ENCODE measurements at places on chromosomes 16 and 17.

DNA sequence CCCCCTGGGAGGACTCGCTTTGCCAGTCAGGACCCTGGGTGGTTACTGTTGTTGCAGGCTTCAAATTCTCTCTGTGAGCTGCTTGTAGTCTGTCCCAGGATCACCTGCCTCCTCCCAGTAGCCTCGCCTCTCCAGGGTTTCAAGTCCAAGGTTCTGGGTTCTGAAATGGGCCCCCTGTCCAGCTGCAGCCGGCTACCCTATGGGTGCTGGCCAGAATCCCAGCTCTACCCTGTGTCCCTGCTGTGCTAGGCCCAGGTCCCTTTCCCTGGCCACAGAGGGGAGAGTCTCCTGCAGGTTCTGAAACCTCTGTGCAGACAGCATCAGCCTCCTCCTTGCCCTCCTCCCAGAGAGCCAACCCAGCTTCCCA is 21.4 kb downstream of the UNC13D start:
- no peak for DNase-seq

GRCh38 chr16:29993903-29994599 is 1.4 kb downstream of the HIRIP3 start:
- no peak for DNase-seq

- DNase-seq, result no peak
Measured at GRCh38 chr16:20874088-20874581, 26.0 kb downstream of the DCUN1D3 start.

GRCh38 chr17:62755141-62755851 is 52.8 kb downstream of the MARCHF10 start:
- DNase-seq, result no peak

DNA sequence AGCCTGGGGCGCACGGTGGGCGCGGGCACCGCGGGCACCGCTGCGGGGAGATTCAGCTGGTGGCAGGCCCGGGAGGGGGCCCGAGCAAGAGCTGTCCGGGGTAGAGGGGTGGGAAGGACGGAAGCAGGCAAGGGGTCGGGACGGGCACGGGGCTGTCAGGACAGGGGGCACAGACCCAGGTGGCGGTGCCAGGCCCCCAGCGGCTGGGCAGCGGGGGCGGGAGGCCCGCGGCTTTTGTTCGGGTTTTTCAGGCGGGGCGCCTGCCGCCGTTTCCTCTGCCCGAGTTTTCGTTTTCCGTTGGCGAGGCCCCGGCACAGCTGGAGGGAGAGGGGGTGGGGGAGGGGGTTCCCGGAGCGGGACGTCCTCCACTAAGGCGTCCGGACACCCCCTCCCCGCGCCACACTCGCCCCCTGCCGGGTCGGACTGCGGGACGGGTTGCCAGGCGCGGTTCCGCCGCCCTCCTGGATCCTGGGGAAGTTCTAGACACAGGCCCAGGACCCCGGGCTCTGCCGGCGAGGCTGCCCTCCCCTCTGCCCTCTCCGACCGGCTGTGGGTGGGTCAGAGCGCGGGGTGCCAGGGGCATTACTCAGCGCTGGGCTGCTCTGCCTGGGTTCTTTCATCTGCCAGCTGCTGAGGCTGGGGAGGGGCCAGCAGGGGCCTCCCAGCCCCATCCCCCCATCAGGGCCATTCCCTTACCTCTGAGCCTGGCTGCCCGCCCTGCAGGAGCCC is 543 bp downstream of the ARHGAP23 start:
- no peak for DNase-seq

GRCh38 chr16:31568577-31569359 is 41.1 kb downstream of the AHSP start:
- no peak for DNase-seq

DNA sequence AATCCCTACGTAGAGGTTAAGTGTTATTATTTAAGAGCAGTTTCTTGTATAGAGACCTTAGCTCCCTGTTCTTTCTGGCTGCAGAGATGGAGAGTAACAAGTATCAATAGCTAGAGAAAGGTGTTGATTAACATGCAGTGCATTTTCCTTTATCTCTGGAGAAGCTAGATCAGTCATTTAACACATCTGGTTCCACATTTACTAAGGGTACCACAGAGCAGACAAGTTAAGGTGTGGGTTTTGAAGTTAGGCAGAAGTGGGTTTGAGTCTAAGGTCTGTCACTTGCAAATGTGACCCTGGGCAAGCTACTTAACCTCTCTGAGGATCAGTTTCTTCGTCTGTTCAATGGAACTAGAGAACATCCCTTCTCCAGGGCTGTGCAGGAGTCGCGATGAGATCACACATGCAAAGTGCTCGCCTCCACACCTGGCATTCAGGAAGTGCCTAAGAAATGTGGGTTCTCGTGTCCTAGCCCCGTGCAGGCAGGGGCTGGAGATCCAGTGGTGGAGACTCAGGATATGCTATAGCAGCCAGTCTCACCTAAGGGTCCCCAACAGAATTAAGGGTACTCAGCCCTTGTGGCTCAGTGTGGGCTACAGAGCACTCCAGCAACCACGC is 224.4 kb downstream of the XYLT1 start:
- DNase-seq, result no peak

DNA sequence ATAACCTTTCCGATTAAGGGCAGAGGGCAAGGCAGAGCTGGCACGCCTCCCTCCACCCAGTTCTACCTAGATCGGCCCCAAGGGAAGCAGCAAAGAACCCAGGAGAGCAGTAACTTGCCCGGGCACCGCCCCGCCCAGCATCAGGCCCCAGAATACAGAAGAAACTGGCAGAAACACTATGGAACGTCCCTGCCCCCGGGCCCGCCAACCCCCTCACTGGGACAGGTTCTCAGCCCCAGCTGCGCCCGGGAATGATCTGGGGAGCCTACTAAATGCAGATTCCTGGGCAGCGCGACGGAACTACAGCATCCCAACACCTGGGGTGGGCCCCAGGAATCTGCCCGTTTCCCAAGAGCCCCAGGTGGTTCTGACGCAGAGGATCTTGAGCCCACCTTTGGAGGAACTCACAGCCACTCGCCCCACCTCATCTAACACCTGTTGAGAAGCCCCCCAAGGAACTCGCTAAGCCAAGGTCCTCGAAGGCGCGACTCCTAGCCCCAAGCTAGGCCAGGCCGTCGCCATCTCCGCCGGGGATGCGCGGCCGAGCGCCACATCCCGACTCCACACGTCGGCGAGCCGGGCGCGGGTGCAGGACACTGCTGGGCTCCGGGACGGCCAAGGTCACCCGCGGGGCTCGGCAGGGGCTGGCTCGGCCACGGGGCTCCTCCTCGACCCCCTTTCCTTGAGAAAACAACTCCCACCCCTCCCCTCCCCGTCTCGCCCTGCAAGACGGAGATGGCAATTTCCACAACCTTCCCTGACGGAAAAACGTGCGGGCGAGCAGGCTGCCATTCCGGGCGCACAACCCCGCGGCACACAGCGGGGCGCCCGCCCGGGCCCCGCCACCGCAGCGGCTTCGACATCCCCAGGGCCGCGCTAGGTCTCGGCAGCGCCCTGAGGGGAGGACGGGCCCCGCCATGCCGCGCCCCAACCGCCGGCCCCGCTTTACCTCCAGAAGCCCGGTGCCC is 913 bp downstream of the CDIP1 start:
- no peak for DNase-seq

GRCh38 chr16:87461466-87461991 is 31.3 kb downstream of the ZCCHC14 start:
- DNase-seq, result peak; percentile 38

GRCh38 chr17:27506348-27507218 is 50.3 kb downstream of the KSR1 start:
- peak; percentile 44 for DNase-seq

DNA sequence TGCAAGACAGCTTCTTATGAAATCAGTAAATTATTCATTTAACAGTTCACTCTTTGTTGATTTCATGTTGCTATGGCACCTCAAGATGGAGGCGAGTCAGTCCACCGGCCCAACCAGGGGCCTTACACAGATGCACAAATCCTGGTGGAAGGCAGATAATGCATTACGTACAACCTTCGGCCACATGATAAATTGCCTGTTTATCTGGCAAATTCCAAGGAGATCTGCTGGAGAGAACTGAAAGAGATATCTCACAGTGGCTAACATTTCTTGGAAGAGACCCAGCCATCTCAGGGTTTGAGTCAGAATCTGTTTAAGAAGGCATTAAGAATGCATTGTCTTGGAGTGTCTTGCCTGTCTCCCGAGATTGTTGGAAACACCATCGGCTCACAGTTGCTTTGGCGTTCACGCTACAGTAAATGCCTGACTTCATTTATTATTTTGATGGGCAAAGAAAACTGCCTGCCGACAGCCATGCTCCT is 225.6 kb downstream of the MSI2 start:
- no peak for DNase-seq

- no peak for DNase-seq
Measured at GRCh38 chr17:54527941-54528340, 372.7 kb upstream of the TOM1L1 start.

Measured in NAMALWA (cell line).